Mesothelial cell of epicardium (in vitro differentiated cells): ENCODE measurements at places on chromosomes 16 and 17.

DNA sequence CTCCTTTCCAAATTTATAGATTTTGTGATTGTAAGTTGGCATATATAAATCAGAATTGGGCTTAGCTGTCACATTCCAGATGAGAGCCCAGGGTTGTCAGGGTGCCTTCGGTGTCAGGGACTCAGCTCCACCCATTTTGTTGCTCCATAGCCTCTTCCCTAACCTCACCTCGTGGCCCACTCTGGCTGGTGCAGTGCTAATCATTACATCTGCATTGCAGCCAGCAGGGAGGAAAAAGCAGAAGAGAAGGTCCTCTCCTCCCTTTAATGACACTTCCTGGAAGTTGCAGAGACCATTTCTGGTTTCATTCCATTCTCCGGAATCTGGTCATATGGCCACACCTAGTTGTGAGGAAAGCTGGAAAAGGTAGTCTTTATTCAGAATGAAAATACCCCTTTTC lies 113.3 kb downstream of the CCT6B start:
- no peak overlapping the region for H3K27ac ChIP-seq
- peaks cover 28% of the 10 kb centered on the region for H3K27me3 ChIP-seq
- no peak for DNase-seq
- no peaks in the 10 kb centered on the region for H3K36me3 ChIP-seq
- H3K4me3 ChIP-seq: no peak overlapping the region

GRCh38 chr17:78329263-78330059 lies 30.4 kb downstream of the SOCS3 start:
- no peaks in the 10 kb centered on the region for H3K36me3 ChIP-seq
- H3K27me3 ChIP-seq: no peaks in the 10 kb centered on the region
- no peak for DNase-seq

GRCh38 chr16:11089504-11090124 lies 145.2 kb downstream of the CLEC16A start:
- no peaks in the 10 kb centered on the region for H3K27me3 ChIP-seq
- H3K27ac ChIP-seq: peak overlapping the region; percentile 47
- no peak for DNase-seq
- peaks cover 29% of the 10 kb centered on the region for H3K4me1 ChIP-seq

DNA sequence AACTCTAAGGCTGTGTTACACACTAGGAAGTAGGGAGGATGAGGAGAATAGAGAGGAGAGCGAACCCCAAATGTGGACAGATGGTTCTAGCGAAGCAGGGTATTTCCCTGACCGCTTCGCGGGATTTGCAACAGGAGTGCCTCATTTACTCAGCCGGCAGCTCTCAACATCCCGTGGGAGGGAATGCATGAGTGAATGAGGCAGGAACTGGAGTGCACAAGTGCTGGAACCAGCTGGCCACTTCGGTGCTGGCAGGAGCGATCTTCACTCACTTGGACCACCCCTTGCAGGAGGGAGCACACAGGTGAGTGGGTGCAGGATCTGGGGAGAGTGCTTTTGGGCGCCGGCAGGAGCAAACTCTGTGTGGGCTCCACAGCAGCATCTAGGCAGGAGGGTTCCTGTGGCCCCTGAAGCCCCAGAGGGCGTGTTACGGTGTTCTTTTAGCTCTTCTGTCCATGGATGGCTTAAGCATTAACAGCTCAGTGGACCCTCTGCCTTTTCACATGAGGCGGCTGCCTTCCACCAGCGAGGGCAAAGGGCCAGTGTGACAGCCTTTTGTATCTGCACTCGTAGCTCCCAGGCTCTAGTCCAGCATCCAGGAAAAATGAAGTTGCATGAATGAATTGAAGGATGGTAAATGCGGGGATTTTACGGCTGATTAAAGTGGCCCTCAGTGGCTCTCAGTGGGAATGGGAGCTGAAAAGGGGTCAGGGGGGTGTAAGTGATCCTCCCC lies 17.4 kb upstream of the ZNHIT3 start:
- no peak for DNase-seq
- no peak overlapping the region for H3K4me3 ChIP-seq
- H3K27me3 ChIP-seq: peaks cover 85% of the 10 kb centered on the region
- H3K36me3 ChIP-seq: no peaks in the 10 kb centered on the region
- H3K4me1 ChIP-seq: no peaks in the 10 kb centered on the region
- no peak overlapping the region for H3K27ac ChIP-seq

DNA sequence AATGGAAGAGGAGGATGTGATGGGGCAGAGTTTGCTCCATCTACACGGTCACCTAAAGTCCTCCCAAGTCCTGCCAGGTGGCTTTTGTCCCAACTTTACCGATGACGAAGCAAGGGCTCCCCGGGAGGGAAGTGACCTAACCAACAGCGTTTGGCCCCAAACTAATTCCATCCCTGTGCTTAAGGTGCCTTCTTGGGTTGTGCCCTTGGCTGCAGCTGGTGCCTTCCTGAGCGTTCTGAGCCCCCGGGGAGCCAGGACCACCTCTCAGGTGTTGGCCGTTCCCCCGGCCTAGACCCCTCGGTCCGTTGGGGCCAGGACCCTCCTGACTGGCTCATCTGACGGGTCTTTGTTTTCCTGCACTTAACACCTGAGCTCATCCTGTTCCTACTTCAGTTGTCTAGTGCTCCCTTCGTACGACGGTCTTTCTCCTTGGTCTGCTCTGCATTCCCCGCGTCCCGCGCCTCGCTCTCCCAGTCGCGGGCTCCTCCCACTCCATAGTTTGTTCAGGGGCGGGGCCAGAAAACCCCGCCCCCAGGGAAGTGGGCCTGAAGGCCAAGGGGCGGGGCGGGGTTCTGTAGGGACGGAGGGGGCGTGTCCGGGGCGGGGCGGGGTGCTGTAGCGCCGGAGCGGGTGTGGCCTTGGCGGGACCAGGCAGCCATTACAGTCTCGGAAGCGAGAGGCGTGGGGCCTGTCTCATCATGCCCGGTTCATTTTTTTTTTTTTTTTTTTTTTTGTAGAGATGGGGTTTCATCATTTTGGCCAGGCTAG lies 822 bp upstream of the ZSCAN10 start:
- peaks cover 18% of the 10 kb centered on the region for H3K4me1 ChIP-seq
- peaks cover 29% of the 10 kb centered on the region for H3K27me3 ChIP-seq
- H3K36me3 ChIP-seq: no peaks in the 10 kb centered on the region
- H3K27ac ChIP-seq: peak overlapping the region; percentile 77
- peak; percentile 90 for DNase-seq

- no peak overlapping the region for H3K27ac ChIP-seq
- no peak for DNase-seq
- peaks cover 16% of the 10 kb centered on the region for H3K36me3 ChIP-seq
- no peaks in the 10 kb centered on the region for H3K4me1 ChIP-seq
- H3K4me3 ChIP-seq: no peak overlapping the region
Observed at GRCh38 chr16:89764711-89765201, 43.4 kb downstream of the ZNF276 start.

DNA sequence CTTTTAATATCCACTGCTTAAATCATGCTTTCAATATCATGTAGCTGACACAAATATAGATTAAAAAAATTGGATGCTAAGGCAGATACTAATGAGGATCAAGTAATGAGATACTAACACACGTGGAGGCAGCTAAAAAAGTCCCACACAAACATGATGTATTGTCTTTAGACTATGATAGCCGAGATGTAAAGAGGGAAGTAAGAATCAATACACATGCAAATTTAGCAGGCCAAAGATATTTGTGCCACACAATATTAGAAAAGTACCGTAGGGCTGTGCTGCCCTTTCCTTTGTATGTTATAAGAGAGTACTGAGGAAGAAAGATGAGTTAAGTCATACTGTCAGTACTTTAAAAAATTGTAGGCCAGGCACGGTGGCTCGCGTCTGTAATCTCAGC lies 51.4 kb upstream of the STAC2 start:
- H3K4me3 ChIP-seq: no peak overlapping the region
- no peaks in the 10 kb centered on the region for H3K4me1 ChIP-seq
- no peak overlapping the region for H3K27ac ChIP-seq
- H3K36me3 ChIP-seq: peaks cover 18% of the 10 kb centered on the region

DNA sequence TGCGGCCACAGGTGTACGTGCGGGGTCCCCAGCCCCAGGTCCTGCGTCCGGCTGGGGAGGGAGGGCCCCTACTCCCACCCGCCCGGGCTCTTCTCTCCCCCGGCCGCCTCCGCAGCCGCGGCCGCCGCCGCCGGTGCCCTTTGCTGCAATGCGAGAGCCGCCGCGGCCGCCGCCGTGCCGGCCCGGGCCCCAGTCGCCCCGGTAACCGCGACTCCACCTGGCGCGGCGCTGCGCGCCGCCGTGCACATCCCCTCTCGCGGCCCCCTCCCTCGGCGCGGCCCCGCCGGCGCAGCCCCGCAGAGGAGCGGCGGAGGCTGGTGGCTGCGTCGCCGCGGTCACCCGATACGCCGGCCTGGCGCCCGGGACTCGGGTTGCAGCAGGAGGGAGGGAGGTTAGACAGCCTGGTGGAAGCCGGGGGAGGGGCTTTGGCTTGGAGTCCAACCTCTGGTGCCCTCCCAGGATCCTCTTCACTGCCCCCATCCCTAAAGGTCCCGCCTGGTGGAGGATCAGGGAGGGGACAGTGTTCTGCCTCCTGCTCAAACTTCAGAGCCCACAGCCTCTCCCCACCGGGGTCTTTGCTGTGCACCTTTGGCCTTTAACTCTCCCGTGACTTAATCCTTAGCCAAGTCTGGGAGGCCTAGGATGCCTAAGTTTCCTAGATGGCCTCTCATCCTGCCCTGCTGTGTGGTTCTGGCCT lies 32.9 kb downstream of the SRCIN1 start:
- H3K4me1 ChIP-seq: peaks cover 9% of the 10 kb centered on the region
- no peaks in the 10 kb centered on the region for H3K36me3 ChIP-seq
- peak overlapping the region; percentile 60 for H3K4me3 ChIP-seq
- peaks cover 73% of the 10 kb centered on the region for H3K27me3 ChIP-seq
- DNase-seq: peak; percentile 60

DNA sequence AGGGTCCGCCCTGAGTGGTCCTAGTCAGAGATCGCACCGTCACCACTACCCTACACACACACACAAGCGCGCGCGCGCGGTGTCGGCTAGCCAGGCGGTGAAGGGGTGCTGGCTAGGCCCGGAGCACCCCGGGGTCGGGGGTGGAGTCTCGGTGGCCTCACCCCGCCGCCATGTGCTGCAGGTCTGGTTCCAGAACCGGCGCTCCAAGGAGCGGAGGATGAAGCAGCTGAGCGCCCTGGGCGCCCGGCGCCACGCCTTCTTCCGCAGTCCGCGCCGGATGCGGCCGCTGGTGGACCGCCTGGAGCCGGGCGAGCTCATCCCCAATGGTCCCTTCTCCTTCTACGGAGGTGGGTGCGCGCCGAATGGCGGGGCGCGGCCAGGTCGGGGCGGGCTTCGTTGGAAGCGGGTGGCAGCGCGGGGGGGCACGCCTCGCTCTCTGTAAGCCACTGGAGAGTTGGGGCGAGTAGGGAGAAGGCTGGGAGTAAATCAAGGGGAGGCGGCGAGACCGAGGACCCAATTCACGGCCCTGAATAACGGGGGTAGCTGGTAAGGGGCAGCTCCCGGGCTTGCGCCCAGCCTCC lies 4.8 kb downstream of the LHX1 start:
- no peak overlapping the region for H3K4me3 ChIP-seq
- H3K4me1 ChIP-seq: peaks cover 24% of the 10 kb centered on the region
- no peaks in the 10 kb centered on the region for H3K36me3 ChIP-seq
- DNase-seq: no peak

DNA sequence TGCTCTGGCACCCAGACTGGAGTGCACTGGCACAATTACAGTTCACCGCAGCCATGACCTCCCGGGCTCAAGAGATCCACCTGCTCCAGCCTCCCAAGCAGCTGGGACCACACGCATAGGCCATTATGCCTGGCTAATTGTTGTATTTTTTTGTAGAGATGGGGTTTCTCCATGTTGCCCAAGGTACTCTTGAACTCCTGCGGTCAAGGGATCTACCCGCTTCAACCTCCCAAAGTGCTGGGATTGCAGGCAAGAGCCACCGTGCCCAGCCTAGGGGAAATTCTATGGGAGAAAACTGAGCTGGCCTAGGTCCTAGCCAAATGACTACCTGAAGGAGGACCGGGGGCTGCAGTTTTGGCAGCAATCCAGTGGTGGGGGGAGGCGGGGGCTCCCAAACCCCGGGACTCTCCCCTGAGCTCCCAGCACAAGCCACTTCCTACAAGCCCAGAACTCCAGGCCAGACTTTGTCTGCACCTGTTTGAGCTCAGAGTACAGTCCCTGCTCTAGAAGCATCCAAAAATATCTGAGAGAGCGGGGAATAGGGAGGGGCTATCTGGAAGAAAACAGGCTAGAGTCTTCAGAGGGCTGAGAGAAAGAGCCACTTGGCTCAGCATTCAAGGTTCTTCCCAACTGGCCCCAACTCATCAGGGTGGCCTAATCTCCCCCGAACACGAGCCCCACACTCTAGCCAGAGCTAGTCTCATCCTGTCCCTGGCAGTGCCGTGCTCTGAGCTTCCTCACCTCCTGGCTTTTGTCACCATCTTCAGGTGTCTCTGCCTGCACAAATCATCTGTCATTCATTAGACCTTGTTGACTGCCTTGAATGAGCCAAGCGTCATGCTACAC lies 9.1 kb downstream of the SRL start:
- no peak for DNase-seq
- H3K36me3 ChIP-seq: no peaks in the 10 kb centered on the region
- H3K27me3 ChIP-seq: peaks cover 2% of the 10 kb centered on the region
- H3K4me1 ChIP-seq: peaks cover 4% of the 10 kb centered on the region
- no peak overlapping the region for H3K4me3 ChIP-seq

DNA sequence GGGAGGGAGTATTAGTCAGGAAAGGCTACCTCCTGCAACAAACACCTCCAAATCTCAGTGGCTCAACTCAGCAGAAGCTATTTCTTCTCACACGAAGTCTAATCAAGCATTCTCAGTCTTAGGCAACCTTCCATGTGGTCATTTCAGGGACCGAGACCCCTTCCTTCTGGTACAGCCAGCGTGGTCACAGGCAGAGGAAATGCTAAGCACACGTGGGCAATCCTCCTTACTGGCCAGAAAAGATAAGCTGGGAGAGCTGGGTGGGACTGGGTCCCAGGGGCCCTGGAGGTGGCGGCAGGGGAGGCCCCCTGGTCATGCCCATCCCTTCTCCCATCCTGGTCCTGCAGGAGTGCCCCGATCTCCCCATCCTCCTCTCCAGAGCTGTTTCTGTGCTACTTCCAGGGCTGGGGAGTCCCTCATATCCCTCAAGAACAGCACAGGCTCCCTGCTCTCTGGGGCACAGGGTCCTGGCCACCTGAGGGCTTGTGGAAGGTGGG lies 5.7 kb upstream of the CX3CL1 start:
- no peak for DNase-seq
- no peaks in the 10 kb centered on the region for H3K36me3 ChIP-seq
- H3K27ac ChIP-seq: no peak overlapping the region
- no peaks in the 10 kb centered on the region for H3K4me1 ChIP-seq
- H3K27me3 ChIP-seq: peaks cover 16% of the 10 kb centered on the region

GRCh38 chr17:50938821-50939541 lies 72.8 kb upstream of the TOB1 start:
- no peak for DNase-seq
- H3K4me3 ChIP-seq: no peak overlapping the region
- no peaks in the 10 kb centered on the region for H3K36me3 ChIP-seq
- H3K27me3 ChIP-seq: no peaks in the 10 kb centered on the region
- peaks cover 6% of the 10 kb centered on the region for H3K4me1 ChIP-seq

DNA sequence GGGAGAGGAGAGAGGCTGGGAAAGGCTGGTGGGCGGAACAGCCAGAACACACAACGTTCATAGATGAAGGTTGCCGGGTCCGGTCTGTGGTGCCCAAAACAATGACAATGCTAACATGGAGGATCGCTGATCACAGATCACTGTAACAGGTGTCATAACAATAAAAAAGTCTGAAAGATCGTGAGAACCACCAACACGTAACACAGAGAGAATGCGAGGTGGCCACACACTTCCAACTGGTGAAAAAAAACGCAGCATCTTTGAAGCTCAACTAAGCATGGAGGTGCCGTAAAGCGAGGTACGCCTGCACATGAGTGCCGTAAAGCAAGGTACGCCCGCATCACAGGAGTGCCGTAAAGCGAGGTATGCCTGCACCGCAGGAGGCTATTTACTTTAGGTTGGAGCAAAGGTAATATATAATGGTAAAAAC lies 42.3 kb downstream of the ABR start:
- DNase-seq: no peak
- peaks cover 12% of the 10 kb centered on the region for H3K4me1 ChIP-seq
- H3K36me3 ChIP-seq: no peaks in the 10 kb centered on the region
- no peak overlapping the region for H3K4me3 ChIP-seq
